ENCODE measurements at places on chromosomes 12 and 14.

DNA sequence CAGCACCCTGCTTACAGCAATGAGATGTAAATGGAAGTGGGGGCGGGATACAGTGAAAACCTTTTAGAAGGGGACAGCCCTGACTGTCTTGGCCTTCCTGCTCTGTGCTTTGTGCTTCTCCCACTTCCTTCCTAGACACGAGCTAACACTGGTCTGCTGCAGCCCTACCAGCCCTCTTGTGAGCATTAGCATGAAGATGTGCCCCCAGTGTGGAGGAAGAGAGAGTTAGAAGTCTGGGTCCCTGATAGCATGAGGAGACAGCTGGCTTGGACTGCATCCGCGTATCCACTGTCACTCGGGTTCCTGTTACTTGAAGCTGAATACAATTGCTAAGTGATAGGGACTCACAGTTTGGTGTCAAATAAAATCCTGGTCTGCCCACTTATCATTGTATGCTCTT lies 248.1 kb upstream of the SOX5 start:
- DNase-seq, result no peak

DNA sequence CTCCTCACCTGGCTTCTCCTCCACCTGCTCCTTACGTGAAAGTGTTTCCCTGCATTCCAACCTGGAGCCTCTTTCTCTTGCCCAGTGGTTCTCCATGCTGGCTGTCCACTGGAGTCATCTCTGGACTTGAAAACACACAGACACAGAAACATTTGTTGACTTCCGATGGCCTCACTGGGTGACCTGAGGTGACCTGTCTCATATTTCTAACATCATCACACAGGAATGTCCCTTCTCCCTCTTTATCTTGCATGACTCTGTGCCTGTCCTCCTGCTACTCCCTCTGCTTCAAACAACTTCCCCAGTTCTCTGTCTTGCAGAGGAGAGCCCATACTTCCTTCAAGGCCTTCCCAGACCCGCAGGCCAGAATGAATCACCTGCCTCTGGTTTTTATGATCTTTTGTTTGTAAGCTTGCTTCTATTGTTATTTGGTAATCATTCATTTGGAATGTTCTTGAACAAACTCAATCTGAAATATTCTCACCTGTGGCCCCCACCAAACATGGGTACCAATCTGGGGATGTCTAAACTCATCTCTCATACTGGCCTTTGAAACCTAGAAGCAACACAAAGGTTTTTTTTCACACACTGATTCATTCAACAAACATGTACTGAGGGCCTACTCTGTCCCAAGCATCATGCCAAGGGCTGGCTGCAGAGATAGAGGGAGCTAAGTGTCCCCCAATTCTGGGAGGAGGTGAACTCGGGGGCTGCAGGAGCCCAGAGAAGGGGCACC lies 9.7 kb upstream of the RIN3 start:
- no peak for DNase-seq

DNA sequence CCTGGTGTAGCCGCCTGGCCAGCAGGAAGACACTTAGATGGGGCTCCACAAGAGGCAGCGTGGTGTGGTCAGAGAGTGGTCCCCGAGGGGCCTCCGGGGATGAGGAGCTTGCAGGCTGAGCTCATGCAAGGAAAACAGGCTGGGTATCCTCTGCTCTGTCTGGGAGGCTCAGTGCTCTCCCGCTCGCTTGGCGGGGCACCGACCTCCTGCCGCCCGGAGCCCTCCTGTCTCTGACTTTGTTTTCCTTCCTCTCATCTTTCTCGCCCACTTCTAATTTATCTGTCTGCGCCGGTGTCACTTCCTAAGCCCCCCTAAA lies 31.3 kb upstream of the DLK1 start:
- no peak for DNase-seq

- DNase-seq, result no peak
Measured at GRCh38 chr12:43241986-43242385, 310.0 kb downstream of the ADAMTS20 start.

DNA sequence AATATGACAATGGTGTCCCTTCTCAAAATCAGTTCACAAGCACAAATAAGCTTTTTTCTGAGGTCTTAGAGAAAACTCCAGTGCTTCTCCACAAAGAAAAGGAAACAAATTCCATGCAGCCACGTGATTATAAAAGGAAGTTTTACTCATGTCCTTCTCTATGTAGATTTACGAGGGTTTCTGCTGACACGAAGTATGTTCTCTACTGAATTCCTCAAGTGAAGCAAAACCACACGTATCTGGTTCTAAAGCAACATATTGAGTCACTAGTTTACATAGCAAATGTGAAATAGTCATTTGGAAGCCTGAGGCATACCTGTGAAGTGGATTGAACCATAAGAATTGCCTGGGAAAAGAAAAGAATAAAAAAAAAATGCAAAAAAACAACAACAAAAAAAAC lies 31.9 kb downstream of the BMP4 start:
- no peak for DNase-seq

GRCh38 chr14:52043690-52044089 lies 25.2 kb downstream of the NID2 start:
- peak; percentile 39 for DNase-seq

DNA sequence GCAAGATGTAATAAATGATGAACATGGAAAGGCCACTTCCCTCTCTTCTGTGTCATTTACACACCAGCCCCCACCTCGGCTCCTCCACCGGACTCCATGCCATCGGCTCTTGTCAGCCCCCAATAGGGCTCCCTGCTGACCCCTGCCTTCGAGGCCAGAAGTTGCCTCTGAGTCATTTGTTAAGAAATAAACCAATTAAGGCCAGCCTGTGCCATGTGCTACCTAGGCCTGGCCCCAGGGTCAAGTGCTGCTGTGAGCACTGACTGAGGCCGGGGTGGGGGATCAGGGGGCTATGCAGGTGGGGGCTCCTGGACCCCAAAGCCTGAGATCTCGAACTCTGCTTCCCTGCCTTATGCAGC lies 53.2 kb downstream of the TESC start:
- no peak for DNase-seq

GRCh38 chr14:83558946-83559345 lies 1971.0 kb upstream of the FLRT2 start:
- no peak for DNase-seq

DNA sequence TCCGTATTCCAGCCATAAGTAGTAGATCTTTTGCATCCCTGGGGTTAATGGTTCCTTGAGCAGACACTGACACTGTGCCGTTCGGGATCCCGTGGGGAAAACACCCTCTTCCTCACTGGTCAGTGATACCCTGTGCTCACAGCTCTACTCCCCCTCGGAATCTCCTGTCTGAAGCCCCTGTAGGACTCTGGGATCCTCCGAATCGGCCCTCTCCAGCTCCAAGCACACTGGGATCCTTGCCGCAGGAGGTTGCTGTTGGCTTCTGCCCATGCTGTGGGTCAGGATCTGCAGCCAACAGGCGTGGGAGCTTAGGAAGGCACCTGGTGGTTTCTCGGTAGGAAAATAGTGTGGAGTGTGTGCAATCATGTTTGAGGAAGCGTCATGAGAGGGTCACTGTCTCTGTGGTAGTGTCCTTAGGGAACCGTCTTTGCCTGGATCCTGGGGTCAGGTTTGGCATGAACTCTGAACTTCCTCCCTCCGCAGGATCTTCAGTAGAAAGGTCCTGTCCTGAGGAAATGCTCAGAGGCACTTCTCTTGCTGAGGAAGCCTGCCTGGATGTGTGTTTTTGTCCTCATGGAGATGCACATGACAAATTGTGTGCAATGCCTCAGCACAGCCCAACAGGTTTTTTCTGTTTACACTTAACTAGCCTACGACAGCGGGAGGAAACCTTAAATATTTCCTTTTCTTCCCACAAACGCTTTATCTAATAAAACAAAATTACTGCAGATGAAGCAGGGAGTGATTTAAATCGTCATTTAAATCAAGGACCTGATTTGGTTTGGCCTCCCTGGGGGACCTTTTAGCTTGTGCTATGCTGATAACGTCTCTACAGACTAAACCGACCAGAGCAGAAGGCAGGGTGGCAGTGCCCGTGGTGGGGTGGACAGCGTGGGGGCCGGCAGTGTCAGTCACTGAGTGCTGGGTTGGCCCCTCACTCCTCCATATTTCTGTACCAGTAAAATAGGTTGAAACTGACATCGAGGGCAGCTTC lies 18.7 kb downstream of the FBXL14 start:
- no peak for DNase-seq

DNA sequence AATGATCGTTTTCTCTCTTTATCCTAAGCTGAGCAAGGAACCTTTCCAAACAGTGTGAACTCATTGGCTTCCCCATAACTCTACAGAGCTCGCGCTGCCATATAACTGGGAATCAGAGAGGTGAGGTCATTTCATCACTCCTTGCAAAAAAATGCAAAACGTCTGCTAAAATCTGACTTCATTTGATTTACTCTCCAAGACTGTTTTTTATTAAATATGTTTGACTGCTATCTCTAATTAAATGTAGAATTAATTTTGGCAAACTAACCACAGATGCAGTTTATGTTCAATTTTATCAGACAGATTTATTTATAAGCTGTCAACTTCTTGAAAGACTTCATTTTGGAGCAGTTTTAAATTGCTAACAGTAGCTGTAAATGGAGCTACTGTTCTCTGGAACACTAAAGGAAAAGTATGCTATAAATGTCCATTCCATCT lies 131.6 kb upstream of the SOX5 start:
- no peak for DNase-seq

DNA sequence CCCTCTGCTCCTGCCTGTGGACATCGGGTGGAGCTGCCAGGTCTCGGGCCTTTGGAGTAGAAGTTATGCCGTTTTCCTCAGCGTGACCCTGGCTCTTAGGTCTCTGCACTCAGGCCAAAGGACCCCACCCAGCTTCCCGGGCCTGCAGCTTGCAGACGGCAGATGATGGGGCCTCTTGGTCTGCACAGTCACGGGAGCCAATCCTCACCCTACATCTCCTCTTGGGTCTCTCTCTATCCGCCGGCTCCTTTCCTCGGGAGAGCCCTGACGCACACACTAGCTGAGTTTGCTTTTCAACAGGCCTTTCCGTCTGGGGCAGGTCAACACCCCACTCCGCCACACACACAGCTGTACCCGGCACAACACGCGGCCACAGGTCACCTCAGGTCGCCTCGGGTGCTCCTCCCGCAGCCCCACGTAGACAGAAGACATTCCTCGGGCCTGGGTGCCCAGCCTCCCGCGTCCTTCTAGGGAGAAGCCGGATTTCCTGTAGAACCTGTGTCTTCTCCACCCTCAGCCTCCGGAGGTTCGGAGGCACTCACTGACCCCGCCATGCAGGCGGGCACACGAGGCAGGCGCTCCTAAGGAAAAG lies 9.9 kb downstream of the GALNT9 start:
- no peak for DNase-seq

- no peak for DNase-seq
Measured at GRCh38 chr12:52805739-52806138, 8.2 kb downstream of the KRT4 start.

DNA sequence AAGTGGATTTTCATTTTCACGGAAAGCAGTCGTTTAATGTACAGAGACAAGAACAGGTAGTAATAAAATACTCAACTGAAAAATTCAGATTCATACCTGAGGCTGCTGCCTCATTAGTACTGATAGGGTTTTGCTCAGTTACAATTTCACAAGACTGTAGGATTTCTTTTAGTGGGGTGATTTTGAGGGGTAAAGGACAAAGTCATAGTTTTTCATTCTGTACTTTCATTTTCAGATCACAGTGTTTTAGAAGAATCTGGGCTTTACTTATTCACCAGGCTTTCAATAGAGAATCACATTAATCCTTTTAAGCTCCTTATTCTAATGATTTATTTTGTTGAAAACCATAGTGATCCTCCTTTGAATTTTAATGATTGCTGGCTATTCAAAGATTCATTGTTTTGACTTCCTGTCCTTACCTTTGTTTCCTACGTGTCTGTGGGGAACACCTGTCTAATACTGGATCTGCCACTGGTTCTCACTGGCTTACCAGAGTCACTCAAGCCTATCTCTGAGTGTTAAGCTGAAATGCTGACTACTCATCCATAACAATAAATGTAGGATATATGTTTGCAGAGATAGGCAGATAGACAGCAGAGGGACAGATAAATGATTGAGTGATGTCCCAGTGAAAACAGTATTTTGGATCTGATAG lies 243.8 kb upstream of the NPAS3 start:
- DNase-seq, result no peak

GRCh38 chr12:8048906-8049305 lies 16.4 kb downstream of the FOXJ2 start:
- no peak for DNase-seq

DNA sequence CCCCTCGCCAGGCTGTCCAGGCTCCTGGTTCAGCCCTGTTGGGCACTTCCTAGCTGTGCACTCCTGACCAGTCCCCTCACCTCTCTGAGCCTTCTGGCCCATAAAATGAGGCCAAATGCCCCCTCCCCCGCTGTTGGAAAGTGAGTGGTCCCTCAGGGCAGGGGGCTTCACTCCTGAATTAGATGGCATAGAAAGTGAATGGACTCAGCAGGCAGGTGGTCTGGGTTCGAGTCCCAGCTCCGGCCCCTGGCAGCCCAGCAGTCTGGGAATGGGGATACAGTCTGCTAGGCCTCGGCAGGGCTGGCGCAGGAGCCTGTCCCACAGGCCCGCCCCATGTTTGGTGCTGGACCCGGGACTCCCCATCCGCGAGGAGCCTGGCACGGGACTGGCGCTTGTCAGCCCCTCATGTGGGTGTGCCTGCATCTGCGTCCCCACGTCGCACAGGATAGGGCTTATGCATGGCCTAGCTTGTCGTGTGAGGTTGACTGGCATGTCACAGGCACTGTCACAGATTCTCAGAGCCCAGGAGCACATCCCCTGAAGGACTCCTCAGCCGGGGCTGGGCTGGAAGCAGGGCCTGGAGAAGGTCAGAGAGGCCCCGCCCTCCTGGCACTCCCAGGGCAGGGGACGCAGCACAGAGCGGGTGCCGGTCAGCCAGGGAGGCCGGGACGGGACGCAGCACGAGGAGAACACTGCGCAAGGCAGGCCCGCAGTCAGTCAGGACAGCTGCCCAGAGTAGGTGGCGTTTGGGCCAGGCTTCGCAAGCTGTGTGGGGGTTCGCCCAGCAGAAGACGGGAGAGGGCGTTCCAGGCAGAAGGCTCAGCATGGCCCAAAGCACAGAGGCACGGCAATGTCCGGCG lies 40.5 kb downstream of the DIO3 start:
- no peak for DNase-seq

DNA sequence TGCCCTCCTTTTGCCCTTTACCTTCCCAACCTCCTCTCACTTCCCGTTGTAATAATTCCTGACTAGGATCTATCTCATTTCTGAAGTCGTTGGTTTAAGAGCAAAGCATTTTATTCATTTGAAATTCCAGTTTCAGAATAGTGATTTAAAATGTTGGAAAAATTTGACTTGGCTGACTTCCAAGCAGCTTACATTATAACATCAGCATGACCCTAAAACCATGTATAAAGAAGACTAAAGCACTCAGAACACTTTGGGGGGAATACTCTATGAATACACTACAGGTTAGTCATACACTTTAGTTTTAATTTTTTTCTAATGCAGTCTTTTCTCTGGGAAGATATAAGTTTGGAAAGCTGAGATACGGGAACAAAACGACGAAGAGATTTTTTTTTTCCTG lies 161.1 kb downstream of the BTG1 start:
- DNase-seq, result no peak
